Right ventricle myocardium inferior (tissue), 1 donor: ENCODE measurements at places on chromosomes 1 and 21. TPM values are rescaled to one million over a fixed set of nuclear protein-coding genes. Genes with fewer than 3 reads are reported as not detected.

Gene CR1L
- total RNA-seq, result not detected

Gene AADACL4
- not detected for total RNA-seq

Gene NHLH1
- not detected for total RNA-seq

Gene BTG3
- total RNA-seq, result 4.9 TPM

Gene PGD
- 42.1 TPM for total RNA-seq

Gene GPR25
- not detected for total RNA-seq

Gene CD5L
- total RNA-seq, result 2.5 TPM

Gene GPR52
- total RNA-seq, result 0.22 TPM

Gene CD1D
- total RNA-seq, result 1.5 TPM

Gene LHX8
- not detected for total RNA-seq

Gene FMO3
- 1.3 TPM for total RNA-seq

Gene C1orf226
- total RNA-seq, result 4.6 TPM

Gene SPATA45
- not detected for total RNA-seq

Gene TRIM63
- 212 TPM for total RNA-seq

Gene FBLIM1
- 97.6 TPM for total RNA-seq

Gene TMPRSS2
- total RNA-seq, result not detected

Gene IL22RA1
- total RNA-seq, result 0.24 TPM

Gene RIMS3
- 1.6 TPM for total RNA-seq

Gene PIAS3
- total RNA-seq, result 15.7 TPM

Gene PARP1
- total RNA-seq, result 154 TPM

Gene PPIAL4G
- total RNA-seq, result not detected

Gene CD46
- total RNA-seq, result 95.7 TPM

Gene CD244
- total RNA-seq, result 0.70 TPM

Gene PITHD1
- total RNA-seq, result 42.7 TPM

Gene DIO1
- total RNA-seq, result not detected
